Vagina (tissue), 2 donors: ENCODE measurements at places on chromosomes 11 and 22. TPM values are rescaled to one million over a fixed set of nuclear protein-coding genes. Genes with fewer than 3 reads are reported as not detected.
A peak's percentile ranks its signal among the peaks of the same experiment; 100 is the strongest.

GRCh38 chr11:126436209-126436755, 80.8 kb downstream of the ST3GAL4 start:
- H3K36me3 ChIP-seq, result no peaks in the 10 kb centered on the region
- peaks cover 28% of the 10 kb centered on the region for H3K4me1 ChIP-seq
- H3K27me3 ChIP-seq, result no peaks in the 10 kb centered on the region
- DNase-seq, result no peak
- no peak overlapping the region for H3K27ac ChIP-seq

- no peak for DNase-seq
- no peaks in the 10 kb centered on the region for H3K36me3 ChIP-seq
- no peak overlapping the region for H3K27ac ChIP-seq
- H3K4me1 ChIP-seq, result no peaks in the 10 kb centered on the region
- no peak overlapping the region for H3K4me3 ChIP-seq
These were observed 17.5 kb downstream of the CDC45 start for GRCh38 chr22:19497245-19497644.

- DNase-seq, result no peak
- H3K36me3 ChIP-seq, result no peaks in the 10 kb centered on the region
- no peak overlapping the region for H3K27ac ChIP-seq
- H3K4me1 ChIP-seq, result no peaks in the 10 kb centered on the region
- H3K4me3 ChIP-seq, result no peak overlapping the region
These were observed 62.6 kb downstream of the KCNJ1 start for GRCh38 chr11:128804481-128804880.

DNA sequence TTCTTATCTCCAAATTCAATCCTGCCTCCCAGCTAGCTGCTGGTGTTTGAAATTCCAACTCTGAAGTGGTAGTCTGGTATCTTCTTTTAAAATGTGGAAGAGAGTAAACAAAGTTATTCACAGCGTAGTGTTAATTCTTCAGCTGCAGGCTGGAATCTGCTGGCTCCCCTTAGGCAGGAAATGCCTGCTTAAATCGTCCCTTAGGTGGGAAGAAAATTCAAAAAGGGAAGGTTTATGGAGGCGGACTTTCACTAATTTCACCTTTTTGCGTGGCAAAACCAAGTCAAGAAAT, 439.0 kb upstream of the CCDC90B start:
- H3K36me3 ChIP-seq, result no peaks in the 10 kb centered on the region
- DNase-seq, result no peak

DNA sequence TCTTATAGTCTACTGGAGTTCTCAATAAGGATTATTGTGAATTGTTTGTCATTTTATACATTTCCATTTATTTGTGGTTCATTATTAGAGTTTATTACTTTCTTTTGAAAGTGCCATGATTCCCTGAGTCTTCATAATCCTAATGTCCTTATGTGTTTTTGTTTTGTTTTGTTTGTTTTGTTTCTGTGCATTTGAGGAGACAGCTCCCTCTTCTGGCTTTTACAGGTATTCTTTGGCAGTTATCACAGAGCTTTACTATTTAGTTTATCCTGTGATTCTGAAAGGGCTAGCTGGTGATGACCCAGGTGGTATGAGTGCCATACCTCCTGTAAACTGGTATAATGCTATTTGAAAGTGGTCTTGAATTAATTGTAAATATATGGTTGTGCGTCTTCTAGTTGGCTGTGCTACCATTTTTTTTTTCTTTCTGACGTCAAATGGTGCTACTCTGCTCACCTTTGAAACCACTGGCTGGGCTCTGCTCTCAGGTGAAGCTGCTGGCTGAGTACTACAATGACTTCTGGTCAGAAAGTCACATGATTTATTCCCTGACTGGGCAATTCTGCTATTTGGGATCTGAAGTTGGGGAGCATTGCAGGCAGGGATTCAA, 751.2 kb downstream of the JRKL start:
- no peaks in the 10 kb centered on the region for H3K4me1 ChIP-seq
- H3K27me3 ChIP-seq, result no peaks in the 10 kb centered on the region
- no peaks in the 10 kb centered on the region for H3K36me3 ChIP-seq
- no peak overlapping the region for H3K27ac ChIP-seq

KRTAP5-8 gene
- total RNA-seq, result not detected

- no peak for DNase-seq
- H3K36me3 ChIP-seq, result no peaks in the 10 kb centered on the region
- H3K27me3 ChIP-seq, result no peaks in the 10 kb centered on the region
- H3K4me1 ChIP-seq, result no peaks in the 10 kb centered on the region
- no peak overlapping the region for H3K4me3 ChIP-seq
These were observed 53.3 kb upstream of the ADA2 start for GRCh38 chr22:17272511-17272991.

- no peak overlapping the region for H3K4me3 ChIP-seq
- no peaks in the 10 kb centered on the region for H3K36me3 ChIP-seq
- no peaks in the 10 kb centered on the region for H3K4me1 ChIP-seq
- no peaks in the 10 kb centered on the region for H3K27me3 ChIP-seq
- DNase-seq, result no peak
These were observed 34.1 kb downstream of the YPEL1 start for GRCh38 chr22:21701384-21701971.

DNA sequence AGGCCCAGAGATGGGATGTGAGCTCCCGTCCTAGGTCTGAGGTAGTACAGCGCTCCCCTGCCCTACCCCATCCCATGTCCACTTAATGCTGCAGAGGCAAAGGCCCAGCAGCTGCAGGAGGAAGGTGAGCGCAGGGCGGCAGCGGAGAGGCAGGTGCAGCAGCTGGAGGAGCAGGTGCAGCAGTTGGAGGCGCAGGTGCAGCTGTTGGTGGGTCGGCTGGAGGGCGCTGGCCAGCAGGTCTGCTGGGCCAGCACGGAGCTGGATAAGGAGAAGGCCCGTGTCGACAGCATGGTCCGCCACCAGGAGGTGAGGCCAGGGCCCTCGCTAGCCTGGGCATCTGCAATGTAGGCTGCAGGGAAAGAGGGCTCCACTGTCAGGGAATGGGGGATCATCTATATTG, 15.2 kb downstream of the CCDC157 start:
- DNase-seq, result no peak
- no peak overlapping the region for H3K4me3 ChIP-seq
- no peaks in the 10 kb centered on the region for H3K4me1 ChIP-seq
- no peaks in the 10 kb centered on the region for H3K36me3 ChIP-seq
- no peaks in the 10 kb centered on the region for H3K27me3 ChIP-seq

MEI1 gene
- 6.4 TPM for total RNA-seq

DNA sequence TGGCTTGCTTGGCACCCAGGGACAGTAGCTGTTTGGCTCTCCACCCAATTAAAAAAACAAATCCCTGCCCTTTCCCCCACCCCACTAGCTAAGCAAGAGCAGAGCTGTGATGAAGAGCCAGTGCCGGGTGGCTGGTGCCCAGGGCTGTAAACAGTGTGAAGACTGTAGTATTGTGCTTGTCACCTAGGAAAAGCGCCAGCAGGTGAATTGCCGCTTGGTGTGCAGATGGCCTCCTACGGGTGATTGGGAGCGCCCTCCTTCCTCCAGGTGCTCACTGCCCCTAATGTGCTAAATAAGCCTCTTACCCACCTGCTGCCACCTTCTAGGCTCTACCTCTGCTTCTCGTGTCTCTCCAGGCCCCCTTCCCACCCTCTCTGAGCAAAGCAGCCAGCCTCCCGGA, 18.4 kb upstream of the RAPSN start:
- H3K36me3 ChIP-seq, result peaks cover 22% of the 10 kb centered on the region
- H3K4me1 ChIP-seq, result peaks cover 37% of the 10 kb centered on the region
- H3K27me3 ChIP-seq, result no peaks in the 10 kb centered on the region

GRCh38 chr11:61603667-61604066, 22.8 kb upstream of the SYT7 start:
- no peak for DNase-seq
- no peaks in the 10 kb centered on the region for H3K27me3 ChIP-seq
- H3K4me1 ChIP-seq, result peaks cover 46% of the 10 kb centered on the region
- H3K27ac ChIP-seq, result peak overlapping the region; percentile 82
- H3K4me3 ChIP-seq, result no peak overlapping the region

DDIAS gene
- total RNA-seq, result 1.5 TPM

DNA sequence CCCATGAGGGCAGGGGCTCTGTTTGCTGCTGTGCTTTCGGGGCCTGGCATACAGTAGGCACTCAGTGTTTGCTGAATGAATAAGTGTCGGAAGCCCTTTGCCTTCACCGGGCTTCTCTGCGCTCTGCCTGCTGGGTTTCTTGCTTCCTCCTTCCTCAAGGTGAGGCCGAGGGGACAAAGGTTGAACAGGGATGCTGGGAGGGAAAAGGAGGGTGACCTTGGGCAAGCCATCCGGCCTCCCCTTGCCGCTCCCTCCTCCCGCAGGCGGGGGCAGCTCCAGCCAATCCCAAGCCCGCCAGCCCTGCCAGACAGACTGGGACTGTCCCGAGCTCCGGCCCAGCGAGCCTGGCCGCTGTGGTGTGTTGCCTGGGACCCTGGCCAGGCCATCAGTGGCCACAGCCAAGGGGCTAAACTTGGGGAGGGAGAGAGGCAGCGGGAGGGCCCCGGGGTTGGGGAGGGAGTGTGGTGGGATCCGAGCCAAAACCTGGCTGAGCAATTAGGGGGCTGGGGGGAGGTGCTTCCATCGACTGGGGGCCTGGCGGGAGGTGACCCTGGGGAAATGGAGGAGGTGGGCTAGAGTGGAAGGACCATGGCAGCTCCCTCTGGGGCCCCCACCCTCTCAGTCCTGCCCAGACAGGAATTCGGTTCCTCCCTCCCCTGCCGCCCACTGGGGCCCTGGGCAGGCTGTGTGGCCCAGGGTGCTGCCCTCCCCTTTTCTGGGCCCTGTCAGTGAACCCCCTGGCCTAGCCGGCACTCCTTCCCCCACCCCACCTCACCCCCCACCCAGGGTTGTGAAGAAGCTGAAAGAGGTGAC, 3.4 kb upstream of the RCOR2 start:
- DNase-seq, result no peak
- no peaks in the 10 kb centered on the region for H3K36me3 ChIP-seq
- no peaks in the 10 kb centered on the region for H3K27me3 ChIP-seq
- peak overlapping the region; percentile 81 for H3K27ac ChIP-seq
- H3K4me1 ChIP-seq, result peaks cover 54% of the 10 kb centered on the region

DNA sequence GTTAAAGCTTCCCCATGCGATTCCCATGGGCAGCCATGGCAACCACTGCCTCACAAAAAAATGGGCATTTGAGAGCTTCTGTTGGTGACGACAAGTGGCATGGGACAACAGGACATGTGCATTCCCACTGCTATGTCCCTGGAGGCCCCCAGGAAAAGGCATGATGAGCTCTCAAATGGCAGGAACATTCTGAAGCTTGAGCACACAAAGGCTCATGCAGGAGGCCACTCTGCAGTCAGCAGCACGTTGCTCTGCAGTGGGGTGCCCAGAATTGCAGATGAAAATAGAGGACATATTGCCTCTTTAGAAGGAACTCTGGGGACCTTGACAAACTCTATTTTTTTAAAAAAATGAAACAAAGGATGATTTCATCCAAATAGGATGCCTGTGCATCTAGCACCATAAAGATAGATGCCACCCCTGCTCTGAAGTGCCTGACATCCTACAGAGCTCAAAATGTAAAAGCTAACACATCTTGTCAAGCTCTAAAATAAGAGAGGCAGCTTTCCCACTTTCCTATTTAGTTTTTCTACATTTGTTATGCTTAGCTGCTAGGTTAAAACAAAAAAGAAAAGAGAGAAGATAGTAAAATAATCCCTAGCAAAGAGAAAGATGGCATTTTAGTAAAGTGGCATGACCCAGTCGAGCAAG, 277.6 kb upstream of the ZC3H12C start:
- H3K4me1 ChIP-seq, result no peaks in the 10 kb centered on the region
- H3K27me3 ChIP-seq, result no peaks in the 10 kb centered on the region
- no peak overlapping the region for H3K27ac ChIP-seq
- DNase-seq, result no peak
- H3K4me3 ChIP-seq, result no peak overlapping the region

OR8D4 gene
- total RNA-seq, result not detected

MRGPRX3 gene
- not detected for total RNA-seq

DNA sequence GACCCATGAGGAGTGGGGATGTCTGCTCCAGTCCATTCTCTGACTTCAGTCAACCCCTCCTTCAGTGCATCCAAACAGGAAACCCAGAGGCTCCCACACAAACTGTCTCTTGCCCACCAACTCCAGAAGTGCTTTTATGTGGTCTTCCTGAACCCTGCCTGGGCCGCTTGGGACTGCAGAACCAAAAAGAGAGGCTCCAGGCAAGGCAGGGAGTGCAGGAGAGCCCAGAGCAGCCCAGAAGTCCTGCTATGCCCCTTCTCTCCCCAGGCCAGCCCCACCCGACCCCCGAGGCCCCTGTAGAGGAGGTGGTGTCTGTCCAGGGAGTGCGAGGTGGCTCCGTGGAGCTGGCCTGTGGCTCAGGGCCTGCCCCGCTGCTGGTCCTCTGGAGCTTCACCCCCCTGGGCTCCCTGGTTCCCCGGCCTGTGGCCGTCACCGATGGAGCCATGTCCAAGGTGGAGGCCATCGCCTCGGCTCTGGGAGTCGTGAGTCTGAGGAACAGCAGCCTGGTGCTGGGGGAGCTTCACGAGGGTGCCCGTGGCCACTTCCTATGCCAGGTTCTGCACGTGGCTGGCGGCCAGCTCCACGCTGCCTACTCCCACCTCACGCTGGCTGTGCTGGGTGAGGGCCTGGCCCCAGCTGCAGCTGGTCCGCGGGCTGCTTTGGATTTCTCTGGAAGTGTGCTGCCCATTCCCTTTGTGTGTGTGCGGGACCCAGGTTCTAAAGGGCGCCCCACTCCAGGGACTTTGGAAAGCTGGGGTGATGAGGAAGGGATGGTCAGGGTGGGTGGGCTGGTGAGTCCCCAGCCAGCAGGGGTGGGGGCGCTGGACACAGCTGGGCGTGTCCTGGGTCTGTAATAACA, 1.8 kb downstream of the VSIG10L2 start:
- no peak overlapping the region for H3K27ac ChIP-seq
- no peak overlapping the region for H3K4me3 ChIP-seq
- peaks cover 19% of the 10 kb centered on the region for H3K4me1 ChIP-seq
- H3K36me3 ChIP-seq, result no peaks in the 10 kb centered on the region
- H3K27me3 ChIP-seq, result no peaks in the 10 kb centered on the region

- H3K4me1 ChIP-seq, result no peaks in the 10 kb centered on the region
- H3K4me3 ChIP-seq, result no peak overlapping the region
- no peak for DNase-seq
- H3K36me3 ChIP-seq, result no peaks in the 10 kb centered on the region
- H3K27ac ChIP-seq, result no peak overlapping the region
These were observed 6.0 kb downstream of the OR10Q1 start for GRCh38 chr11:58222721-58223120.
